NB4 (cell line): ENCODE measurements at places on chromosomes 6 and 20.
A peak's percentile ranks its signal among the peaks of the same experiment; 100 is the strongest.

- DNase-seq, result no peak
Observed at GRCh38 chr20:8265588-8265987, 133.5 kb downstream of the PLCB1 start.

GRCh38 chr6:135148889-135149288, 32.2 kb upstream of the MYB start:
- DNase-seq, result no peak

- DNase-seq, result no peak
Observed at GRCh38 chr20:1441133-1441532, 25.5 kb downstream of the NSFL1C start.

DNA sequence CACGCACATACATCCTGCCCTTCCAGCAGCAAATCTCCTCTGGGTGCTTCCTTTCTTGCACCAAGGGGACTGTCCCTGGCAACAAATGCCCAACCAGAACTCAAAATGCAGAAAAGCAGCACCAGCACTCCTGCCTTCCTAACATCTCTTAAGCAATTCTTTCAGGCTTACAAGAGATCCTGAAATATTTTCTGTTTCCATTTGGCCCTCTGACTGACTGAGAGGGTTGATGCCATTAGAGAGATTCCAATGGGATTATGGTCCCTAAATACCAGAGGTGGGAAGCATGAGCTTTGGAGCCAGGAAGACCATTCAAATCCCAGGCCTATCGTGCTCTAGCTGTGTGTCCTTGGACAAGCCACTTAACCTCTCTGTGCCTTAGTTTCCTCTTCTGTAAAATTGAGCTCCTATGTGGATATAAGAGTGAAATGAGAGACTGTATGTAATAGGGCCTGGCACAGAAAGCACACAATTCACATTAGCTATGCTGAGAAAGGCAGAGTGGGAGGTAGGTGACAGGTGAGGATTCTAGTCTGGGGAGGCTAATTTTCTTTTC, 56.8 kb downstream of the PRDM1 start:
- no peak for DNase-seq

DNA sequence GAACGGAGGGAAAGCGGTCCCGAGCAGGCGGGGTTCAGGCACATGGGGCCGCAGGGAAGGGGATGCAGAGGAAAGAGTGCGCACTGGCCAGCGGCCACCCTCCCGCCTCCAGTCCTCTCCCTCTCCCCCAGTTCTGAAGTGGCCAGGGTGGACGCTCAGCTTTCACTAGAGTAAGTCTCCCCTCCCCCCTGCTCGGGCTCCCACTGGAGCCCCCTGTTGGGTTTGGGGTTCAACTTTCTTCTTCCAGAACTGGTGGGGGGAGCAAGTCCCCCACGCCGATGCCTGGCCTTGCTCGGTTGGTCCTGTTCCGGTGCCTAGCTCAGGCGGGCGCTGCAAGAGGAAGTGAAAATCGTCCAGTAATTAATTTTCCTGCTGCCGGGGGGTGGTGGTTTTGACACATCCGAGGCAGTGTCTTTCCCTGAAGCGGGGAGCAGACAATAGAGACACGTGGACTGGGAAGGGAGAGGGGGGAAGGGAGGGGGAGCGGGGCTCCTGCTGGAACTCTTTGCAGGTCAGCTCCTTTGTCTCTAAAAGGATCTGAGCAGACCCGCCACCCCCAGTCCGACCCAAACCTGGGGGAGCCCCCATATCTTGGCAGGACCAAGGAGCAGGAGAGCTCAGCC, 824 bp upstream of the SCRT2 start:
- DNase-seq, result peak; percentile 87

DNA sequence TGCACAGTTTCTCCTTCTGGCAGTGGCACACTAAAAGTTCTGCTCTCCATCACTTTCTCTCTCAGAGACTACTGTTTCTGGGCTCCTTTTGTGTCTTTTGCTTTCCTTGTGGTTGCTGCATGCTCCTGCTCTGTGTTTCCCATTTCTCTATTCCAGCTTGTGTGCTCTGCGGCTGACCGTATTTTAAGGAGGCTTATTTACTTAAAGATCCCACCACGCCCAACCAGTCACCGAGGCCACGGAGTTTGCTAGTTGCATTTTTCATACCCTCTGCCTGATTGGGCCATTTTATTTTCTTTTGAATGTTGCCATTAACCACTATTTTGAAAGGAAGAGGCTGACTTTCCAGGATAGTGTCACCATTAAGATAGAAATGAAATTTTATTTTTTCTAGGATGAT, 626.4 kb upstream of the MMS22L start:
- DNase-seq, result no peak

GRCh38 chr20:15071085-15071808, 733.8 kb upstream of the FLRT3 start:
- DNase-seq, result no peak

DNA sequence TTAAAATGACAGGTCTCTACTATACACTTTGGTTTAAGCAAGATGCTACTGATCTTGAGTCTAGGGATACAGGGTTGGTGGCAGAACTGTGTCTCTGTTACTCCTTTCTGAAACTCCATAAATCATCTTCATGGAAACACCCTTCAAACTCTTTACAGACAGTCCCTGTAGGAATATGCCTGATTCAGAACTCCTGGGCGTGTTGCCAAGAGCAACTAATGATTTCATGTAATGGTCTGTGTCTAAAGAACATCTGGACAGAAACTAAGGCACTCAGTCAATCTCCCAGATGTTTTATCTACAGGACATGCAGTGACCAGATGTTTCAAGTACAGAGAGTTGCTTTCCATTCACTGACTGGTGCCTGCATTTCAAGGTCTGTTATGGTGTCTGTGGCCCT, 464.4 kb upstream of the CHD6 start:
- no peak for DNase-seq

GRCh38 chr6:159065091-159065490, 20.3 kb upstream of the TAGAP start:
- DNase-seq, result no peak

DNA sequence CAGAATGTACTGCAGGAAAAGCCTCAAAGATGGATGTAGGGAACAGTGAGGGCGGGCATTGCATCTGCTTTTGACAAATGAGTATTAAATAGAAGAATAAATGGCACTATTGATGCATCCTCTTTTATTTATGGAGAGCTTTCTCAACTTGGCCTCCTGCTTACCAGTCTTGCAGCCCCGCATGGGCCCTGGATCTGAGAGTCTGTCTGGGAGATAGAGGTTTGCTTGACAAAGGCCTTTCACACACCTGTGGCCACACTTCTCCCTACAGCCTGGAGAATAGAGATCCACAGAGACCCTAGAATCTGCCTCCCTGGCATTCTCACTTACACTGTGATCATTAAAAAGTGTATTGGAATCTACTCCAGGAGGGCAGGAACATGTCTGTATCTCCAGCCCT, 203.8 kb upstream of the CDH4 start:
- no peak for DNase-seq

- DNase-seq, result no peak
Observed at GRCh38 chr6:15876406-15876805, 213.6 kb upstream of the DTNBP1 start.

GRCh38 chr20:42043921-42044320, 425.7 kb upstream of the CHD6 start:
- DNase-seq, result no peak

DNA sequence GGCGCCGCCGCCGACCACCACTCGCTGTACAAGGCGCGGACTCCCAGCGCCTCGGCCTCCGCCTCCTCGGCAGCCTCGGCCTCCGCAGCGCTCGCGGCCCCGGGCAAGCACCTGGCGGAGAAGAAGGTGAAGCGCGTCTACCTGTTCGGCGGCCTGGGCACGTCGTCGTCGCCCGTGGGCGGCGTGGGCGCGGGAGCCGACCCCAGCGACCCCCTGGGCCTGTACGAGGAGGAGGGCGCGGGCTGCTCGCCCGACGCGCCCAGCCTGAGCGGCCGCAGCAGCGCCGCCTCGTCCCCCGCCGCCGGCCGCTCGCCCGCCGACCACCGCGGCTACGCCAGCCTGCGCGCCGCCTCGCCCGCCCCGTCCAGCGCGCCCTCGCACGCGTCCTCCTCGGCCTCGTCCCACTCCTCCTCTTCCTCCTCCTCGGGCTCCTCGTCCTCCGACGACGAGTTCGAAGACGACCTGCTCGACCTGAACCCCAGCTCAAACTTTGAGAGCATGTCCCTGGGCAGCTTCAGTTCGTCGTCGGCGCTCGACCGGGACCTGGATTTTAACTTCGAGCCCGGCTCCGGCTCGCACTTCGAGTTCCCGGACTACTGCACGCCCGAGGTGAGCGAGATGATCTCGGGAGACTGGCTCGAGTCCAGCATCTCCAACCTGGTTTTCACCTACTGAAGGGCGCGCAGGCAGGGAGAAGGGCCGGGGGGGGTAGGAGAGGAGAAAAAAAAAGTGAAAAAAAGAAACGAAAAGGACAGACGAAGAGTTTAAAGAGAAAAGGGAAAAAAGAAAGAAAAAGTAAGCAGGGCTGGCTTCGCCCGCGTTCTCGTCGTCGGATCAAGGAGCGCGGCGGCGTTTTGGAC, 2.0 kb downstream of the SOX4 start:
- DNase-seq, result peak; percentile 58

DNA sequence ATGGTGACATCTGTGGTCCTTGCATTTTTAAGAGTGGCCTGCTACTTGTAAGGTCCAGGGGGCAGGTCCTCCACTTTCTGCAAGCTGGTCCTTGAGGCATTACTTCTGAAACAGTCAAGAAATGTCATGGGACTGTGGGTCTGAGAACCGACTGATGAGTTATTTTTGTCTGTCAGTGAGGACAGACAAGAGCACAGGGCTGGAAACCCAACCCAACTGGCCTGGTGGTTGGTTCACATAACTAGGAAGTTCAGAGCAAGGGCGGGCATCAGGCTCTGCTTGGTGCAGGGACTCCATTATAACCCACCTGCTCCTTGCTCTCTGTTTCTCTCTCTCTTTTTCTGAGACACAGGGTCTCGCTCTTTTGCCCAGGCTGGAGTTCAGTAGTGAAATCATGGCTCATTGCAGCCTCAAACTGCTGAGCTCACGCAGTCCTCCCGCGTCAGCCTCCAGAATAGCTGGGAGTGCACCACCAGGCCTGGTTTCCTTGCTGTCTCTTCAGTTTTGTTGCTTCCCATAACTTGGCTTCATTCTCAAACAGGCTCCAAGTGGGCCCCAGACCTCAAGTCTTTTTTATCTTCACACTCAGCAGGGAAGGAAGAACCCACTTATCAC, 9.2 kb downstream of the CST3 start:
- DNase-seq, result no peak

GRCh38 chr6:114064862-114065261, 93.9 kb upstream of the HDAC2 start:
- no peak for DNase-seq

- peak; percentile 28 for DNase-seq
Observed at GRCh38 chr20:20465252-20465651, 97.3 kb downstream of the INSM1 start.

GRCh38 chr6:142285235-142286087, 16.3 kb upstream of the ADGRG6 start:
- DNase-seq, result no peak

DNA sequence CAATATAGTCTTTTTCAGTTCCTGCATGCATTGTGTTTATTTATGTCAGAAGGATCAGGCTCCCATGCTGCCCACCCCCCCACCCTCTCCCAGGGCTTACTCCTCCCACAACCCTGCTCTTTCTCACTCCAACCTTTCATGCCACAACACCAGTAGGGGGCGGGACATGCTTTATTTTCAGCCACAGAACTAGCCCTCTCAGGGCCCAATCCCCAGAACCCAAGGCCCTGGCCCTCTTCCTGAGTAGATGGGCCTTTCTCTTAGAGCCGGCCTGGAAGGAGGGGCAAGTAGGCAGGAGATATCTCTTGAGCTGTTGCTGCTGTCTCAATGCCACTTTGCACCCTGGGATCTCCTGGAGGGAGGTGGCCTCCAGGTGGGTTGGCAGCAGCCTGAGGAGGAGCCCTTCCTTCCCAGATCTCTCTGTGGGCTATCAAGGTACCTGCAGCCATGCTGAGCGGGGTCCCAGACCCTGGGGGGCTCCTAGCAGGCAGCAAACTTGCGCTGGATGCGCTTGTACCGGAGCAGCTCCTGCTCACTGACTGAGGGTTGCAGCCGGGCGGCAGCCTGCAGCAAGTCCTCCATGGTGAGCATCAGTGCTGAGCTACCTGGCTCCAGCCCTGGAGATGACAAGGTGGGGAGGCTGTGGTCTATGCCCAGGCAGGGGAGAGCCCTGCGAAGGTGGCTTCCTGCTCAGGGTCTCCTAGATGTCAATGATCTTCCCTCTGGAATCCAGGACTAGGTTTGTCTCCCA, 3.5 kb downstream of the GNMT start:
- peak; percentile 68 for DNase-seq

- DNase-seq, result no peak
Observed at GRCh38 chr6:161169035-161169434, 104.8 kb downstream of the AGPAT4 start.

DNA sequence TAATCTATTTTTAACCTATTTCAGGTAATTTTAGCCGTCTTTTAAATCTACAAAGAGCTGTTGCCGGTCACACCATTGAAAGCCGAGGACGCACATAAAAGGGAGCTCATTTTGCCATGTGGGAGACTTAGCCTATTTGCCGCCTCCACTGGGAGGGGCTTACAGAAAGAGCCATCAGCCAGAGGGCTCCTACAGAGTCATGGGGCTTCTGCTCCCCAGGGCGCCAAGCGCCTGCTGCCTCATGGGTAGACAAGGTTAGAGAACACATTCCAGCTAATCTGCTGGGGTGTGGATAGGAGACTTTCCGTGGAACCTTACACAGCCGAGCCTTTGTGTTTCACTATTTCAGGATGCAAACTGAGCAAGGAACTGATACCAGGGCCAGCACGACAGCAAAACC, 12.6 kb downstream of the PCMTD2 start:
- no peak for DNase-seq

DNA sequence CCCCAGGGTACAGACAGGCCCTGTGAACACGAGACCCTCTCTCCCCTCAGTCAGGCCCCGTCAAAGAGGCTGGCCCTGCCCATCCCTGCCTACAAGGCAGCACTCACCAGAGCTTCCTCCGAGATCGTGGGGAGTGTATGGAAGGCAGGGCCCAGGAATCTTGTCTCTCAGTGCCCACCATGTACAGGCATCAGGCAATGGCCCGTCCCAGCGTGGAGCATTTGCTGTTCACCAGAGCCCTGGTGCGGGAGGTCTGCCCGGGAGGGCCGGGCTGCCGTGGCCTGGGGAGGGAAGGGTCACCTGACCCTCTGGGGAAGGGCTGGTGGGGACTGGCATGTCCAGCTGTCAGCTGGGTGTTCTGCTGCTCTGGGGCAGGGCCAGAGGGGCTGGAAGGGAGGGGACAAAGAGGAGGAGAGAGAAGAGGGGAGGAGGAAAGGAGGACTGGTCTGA, at the start of gene IP6K3:
Gene IP6K3, minus strand, starts transcription at position 255 of the 450 bp plus-strand sequence. CDS start 11,429 bp downstream, outside the sequence.
- no peak for DNase-seq
